NCI-H1417 treated with DMSO at 0.1 percent for 48 hours (cell line): ENCODE measurements at places on chromosomes 3 and 15.

DNA sequence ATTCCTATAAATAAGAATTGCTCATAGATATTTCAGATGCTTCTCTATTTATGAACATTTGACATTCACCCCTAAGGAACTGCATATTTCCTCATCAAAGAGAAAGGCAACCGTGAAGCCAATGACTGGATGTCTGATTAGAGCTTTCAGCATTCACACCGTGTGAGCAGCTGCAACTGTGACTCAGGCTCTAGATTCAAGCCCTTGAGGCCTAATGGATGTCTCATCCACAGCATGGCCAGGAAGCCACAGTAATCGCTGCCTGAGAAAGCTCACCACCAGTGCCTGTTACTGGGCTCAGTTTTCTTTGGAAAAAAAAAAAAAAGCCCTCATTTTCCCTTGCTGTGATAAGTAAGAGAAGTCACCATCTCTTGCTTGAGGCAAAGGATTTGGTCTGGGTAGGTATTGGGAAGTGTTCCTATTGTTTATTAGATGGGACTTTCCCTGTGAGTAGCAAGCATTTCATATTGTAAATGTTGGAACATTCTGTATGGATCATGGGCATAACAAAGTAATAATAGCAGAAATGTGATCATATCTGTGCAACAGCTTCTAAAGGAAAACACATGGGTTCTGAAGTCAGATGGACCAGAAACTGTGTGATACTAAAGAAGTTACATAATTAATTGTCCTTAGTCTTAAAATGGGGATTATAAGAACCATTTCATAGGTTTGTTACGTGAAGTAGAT lies 783.7 kb downstream of the AGBL1 start:
- DNase-seq = no peak

DNA sequence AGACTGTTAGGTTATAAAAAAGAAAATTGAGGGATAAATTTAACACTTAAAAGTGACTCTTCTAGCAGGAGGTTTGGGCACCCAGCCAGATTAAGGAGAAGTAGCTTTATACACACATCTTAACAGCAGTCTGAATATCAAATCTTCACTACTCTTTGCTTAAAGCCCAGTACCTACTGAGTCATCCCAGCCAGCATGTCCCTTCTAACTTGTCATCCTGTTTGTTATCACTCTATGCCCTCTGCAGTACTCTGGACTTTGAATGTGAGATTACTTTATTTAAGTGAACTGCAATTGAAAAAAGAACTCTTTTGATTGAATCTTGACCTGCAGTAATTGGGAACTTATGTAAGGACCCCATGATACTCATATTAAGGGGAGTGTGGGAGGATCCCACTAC lies 77.6 kb downstream of the FHIT start:
- no peak for DNase-seq

DNA sequence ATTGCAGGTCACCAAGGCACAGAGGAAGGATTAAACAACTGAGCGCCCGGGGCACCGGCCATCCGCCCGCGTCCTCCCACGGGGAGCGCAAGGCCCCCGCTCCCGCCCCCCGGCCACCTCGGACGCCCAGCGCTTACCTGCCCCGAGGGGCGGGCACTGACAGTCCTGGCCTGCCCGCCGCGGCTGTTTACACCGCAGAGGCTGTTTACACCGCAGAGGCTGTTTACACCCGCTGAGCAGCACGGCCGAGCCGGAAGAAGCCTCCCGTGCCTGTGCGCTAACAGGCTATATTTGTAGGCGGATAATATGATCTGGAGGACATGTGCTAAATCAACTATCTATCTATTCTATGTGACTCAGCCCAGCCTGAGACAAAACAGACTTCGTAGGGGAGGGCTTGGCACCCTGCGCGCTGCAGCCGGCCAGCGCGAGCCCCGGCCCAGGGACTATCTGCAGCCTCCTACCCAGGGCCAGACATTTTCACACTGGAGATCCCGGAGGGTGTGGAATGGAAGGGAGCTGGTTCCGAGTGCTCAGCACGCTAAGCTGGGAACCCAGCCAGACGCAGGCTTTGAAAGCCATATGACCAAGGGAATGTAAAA lies at the start of gene LRRC2:
Gene LRRC2, minus strand, starts transcription at position 263 of the 602 bp plus-strand sequence. CDS start 14,711 bp downstream, outside the sequence.
- DNase-seq = no peak

DNA sequence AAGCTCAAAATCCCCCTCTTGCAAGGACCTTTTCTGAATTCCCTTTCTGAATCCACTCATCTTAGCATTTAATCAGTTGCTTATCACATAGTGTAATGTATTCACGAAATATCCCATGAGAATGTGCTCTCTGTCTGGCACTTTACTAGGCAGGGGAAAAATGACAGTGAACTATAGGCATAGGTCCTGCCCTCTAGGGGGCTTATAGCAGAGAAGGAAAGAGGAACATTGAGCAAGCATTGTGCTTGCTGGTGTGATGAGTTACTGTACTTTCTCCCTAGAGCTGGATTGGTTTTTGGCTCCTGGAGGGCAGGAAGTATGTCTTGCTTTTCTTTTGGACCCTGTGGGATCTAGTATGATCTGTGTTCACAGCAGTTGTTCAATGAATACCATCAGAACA lies 26.5 kb downstream of the DUOX2 start:
- DNase-seq = no peak

- DNase-seq = no peak
These were observed 161.0 kb upstream of the CTDSPL start for GRCh38 chr3:37700466-37701248.

DNA sequence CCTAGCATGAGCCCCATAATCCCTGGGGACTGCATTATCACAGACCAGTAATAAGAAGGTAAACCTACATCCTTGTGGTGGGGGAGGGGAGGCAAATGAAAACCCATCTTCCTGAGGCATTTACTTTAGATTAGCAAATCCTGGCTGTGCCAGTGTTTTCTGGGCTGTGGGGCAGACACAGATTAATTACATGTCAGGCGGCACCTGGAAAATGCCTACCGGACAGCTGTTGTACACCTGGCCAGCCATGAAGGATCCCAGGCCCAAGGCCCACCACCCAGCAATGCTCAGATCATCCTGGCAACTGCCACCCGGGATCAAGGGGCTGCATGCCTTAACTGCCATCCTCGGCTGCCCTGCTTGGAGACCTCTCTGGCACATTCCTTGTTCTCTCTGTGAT lies 59.1 kb upstream of the RASA2 start:
- no peak for DNase-seq

- no peak for DNase-seq
These were observed 9.2 kb downstream of the UBA5 start for GRCh38 chr3:132669256-132669777.

GRCh38 chr15:68051907-68052306 lies 2.2 kb upstream of the PIAS1 start:
- no peak for DNase-seq

DNA sequence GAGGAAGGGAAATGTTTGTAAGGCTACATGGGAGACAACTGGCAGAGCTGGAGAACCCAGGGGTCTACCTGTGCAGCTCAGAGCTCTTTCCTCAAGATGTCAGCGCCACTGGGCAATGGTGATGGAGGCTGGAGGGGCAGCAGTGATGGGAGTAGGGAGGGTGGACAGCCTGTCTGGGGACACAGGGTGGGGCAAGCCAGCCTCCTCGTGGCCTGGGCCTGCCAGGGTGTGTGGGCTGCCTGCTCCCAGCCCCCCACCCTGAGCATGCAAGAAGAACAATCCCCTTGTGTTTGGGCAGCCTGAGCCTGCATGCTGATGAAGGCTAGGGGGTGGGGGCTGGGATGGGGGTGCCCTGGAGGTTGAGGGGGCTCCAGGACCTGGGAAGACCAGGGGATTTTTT lies 1.2 kb downstream of the PCBP4 start:
- DNase-seq = no peak

DNA sequence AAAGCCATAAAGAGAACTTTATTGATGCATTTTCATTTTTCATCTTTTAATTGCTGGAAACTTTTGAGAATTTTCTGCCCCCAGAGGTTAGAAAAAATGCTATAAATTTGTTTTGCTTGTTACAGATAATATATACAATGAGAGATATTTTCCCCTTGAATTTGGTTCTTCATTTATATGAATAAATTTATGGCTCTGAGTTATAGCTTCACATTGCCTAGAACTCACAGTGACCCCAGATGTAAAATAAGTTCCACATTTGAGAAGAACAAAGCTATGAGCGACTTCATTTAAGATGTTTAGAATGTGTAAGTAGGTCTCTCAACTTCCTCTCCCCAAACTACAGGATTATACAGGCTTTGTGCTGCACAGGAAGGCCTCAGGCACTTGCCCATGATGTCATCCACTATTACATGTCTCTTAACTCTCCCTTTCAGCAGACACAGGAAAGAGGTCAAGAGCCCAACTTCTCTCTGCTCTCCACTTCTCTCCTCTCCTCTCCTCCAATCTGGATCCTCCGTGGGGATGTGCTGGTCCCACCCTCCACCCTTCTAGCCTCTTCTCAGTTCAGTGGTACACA lies 92.8 kb downstream of the DUT start:
- no peak for DNase-seq

DNA sequence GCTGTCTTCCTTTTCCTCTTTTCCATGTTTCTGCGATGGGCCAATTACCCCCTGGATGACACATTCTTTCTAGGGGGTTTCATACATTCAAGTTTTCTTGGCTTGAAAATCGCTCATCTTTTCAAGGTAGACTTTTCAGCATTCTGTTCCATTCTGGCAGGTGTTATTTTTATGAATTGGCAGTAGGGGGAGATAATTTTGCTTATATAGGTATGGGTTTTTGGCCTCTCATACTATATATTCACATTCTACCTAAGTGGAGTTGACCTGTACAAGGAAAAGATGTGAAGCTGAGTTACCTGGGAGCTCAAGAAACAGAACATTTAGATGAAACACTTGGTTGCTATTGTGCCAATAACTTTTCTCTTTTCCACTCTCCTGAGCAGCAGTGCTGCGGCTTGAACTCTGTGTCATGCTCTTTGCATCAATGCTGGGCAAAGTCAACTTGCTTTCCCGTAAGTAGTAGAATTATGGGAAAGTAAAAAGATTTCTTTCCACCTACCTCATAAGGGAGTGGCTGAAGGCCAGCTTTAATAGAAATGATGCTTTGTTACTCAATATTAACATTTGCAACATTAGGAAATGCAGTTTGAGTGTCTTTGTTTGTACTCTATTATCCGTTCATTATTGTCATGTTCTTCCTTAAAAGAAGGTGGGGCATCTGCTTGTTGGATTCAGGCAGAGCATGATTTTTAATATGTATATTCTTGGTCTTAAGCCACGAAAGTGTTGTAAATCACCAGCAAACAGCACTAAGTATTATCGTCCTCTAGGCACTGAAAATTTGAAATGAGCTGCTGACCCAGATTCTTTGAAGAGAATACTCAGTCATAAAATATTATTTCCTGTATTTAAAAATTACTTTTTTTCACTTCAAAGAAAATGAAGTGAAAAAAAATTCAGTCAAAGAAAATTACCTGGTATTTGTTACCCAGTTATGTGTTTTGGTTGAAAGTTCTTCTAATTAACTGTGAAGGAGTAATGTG lies 27.7 kb upstream of the MFSD1 start:
- no peak for DNase-seq

- no peak for DNase-seq
These were observed 15.5 kb upstream of the ATP8B4 start for GRCh38 chr15:50134524-50135024.

DNA sequence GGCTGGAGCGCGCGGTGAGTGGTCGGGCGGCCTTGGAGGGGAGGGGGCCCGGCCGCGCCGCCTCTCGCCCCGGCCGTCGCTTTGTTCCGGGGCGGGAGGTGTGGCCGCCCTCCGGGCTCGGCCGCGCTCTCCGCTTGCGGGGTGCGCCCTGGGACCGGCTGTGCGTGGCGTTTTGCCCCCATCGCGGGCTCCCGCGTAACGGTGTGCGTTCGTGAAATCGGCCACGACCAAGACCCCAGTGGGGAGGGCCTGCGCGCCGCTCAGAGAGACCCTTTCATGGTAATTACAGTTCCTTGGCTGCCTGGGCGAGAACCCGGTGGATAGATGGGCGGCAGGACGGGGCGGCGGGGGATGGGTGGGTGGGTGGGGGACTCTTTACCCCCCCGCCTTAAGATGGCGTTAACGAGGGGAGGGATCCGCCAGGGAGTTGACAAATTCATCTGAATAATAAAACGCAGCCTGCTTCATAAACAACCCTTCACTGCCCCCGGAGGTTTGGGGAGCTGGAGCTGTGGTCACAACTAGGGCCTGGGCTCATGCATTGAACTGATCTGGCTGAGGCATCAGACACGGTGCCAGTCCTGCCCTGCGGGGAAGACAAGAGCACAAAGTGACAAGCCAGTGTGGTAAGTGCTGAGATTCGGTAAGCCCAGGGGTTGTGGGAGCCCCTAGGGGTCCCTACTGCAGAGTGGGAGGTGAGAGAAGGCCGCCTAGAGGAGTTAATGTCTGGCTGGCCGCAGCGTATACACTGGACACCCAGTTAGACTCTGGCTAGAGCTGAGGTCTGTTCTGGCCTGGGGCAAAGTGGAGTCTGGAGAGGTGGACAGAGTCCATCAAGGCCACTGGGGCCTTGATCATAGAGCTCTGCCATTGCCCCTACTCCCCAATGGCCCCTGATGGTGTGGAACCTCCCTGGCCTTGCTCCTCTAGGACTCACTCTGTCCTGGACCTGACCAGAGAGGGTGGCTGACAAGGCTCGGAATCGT lies 668 bp downstream of the MRAS start:
- DNase-seq = no peak

DNA sequence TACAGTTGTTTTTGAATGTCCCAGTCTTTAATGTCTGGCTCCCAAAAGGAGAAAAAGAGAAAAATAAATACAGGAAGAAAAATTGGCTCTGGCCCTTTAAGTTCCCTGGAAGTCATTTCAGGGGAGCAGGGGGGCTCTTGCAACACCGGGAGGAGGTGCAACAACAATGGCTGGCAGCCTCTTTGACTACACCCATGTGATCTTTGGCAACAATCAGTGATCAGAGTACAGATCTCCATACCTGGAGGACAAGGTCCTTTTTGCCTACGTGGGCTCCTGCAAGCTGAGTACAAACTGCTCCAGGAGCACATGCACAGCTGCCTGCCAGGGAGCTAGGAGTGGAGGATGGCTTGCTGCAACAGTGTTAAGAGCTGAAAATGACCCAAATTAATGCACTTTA lies 63.9 kb downstream of the GLCE start:
- no peak for DNase-seq

- no peak for DNase-seq
These were observed 58.5 kb downstream of the MGLL start for GRCh38 chr3:127763816-127764215.

- DNase-seq = no peak
These were observed 2.1 kb upstream of the ISY1 start for GRCh38 chr3:129162729-129163579.

DNA sequence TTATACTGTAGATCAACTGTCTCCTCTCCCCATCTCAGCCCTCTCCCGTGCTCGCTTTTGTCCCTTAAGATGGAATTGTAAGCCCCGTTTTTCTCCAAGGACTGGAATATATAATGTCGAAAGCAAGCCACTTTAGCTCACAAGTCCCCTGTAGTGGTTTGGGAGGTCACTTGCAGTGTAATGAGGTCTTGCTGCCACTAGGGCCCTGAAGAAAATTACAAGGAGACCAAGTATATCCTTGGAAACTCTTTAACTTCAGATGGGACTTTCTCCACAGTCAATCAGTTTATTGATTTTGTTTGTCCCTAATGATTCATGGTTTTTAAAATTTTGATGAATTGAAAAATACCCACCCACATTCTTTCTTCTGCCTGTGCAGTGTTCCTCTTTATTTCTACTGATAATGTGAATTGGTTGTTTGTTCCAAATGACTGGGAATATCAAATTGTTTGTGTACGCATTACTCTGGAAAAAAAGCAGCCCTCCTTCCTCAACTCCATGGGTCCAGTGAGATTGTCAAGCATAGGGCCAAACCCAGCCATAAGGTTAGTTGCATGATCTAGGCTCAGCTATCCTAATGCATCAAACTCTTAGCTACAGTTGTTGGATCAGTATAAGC lies 294.8 kb downstream of the MCTP2 start:
- no peak for DNase-seq

GRCh38 chr3:148922467-148922866 lies 57.4 kb downstream of the CPA3 start:
- DNase-seq = no peak

GRCh38 chr3:131125684-131126083 lies 99.0 kb downstream of the NEK11 start:
- no peak for DNase-seq
